GM20000 (cell line): ENCODE measurements at places on chromosomes 7 and 10.

- DNase-seq, result no peak
Measured at GRCh38 chr7:34840176-34840785, 182.3 kb downstream of the NPSR1 start.

DNA sequence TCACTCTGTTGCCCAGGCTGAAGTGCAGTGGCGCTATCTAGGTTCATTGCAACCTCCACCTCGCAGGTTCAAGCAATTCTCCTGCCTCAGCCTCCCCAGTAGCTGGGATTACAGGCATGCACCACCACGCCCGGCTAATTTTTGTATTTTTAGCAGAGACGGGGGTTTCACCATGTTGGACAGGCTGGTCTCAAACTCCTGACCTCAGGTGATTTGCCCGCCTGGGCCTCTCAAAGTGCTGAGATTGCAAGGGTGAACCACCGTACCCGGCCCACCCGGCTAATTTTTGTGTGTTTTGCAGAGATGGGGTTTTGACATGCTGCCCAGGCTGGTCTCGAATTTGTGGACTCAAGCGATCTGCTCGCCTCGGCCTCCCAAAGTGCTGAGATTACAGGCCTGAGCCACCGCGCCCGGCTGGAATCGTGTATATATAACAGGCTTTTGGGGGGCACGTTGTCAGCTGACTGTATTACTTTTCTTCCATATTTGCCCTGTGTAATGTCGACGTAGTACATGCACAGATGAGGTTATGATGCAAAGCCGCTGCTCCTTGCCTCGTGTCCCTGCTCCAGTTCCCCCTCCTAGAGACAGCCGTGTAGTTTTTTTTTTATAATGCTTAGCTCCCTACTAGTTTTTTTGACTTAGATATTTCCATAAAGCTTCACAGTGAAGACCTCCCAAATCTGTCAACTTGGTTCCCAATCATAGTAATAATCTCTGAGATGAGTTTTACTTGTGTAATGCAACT lies 883 bp upstream of the TRA2A start:
- no peak for DNase-seq

GRCh38 chr7:55420530-55420929 lies 55.4 kb downstream of the LANCL2 start:
- DNase-seq, result no peak

DNA sequence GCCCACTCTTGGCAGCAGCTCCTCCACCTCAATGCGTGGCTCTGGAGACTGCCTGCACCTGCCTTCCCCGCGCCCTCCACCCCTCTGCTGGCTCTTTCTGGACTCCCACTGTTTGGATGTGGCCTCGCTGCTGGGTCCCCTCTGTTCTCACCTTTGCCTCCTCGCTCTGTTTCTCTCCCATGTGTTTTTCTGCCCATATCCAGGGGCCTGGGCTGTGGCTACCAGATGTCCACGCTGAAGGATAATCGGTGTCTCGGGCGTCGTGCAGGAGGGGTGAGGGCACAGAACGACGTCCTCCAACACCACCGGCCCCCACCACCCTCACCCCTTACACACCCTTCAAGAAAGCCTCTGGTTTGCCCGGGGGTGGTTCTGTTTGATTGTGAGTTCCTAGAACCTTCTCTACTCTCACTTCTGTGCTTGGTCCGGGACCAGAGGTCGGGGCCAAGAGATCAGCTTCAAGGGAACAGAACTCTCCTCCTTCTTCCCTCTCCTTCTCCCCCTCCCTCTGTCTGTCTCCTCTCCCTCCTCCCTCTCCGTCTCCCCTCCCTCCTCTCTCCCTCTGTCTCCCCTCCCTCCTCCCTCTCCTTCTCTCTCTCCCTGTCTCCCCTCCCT lies 31.7 kb downstream of the AP5Z1 start:
- DNase-seq, result no peak

DNA sequence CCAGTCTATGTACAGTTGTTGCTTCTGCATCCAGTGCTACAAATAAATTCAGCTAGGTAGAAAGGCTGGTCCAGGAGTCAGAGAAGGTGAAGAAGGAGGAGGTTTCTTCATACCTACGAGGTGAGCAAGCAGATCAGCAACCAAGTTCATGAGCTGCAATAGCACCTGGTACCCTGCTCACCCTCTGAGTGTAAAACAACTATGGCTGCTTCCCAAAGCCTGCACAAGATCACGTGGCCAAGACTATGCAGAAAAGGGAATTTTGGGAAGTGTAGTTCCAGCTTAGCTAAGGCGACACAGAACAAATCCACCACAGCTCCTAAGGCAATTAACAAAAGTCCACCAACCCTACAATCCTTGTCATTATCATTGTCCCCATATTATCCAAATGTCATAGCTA lies 95.9 kb upstream of the AUTS2 start:
- no peak for DNase-seq

DNA sequence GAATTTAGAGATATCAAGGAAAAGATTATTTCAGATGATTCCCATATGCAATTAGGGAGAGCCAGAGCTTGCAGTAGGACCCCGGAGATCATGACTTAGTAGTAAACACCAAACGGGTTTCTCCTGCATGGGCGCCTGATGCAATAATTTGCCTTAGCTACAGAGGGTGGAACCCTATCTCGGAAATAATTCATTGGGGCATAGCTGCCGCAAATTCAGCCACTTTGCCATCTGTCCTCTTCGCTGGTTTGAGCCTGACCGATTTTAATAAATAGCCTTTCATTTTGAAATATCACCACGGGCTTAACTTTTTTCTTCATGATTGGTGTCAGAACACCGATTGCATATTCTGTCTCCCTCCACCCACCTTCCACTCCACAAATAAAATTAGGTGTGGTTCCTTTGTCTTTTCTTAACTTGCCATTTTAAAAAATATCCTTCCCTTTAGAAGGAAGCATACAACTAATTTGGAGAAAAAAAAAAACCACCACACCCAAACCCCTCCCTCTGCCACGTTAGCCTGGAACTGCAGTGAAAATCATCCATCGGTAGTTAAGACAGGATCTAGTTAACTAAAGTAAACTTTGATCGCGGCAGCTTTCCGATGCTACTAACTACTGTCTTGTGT lies 1.4 kb downstream of the GARS1 start:
- DNase-seq, result peak; percentile 19

DNA sequence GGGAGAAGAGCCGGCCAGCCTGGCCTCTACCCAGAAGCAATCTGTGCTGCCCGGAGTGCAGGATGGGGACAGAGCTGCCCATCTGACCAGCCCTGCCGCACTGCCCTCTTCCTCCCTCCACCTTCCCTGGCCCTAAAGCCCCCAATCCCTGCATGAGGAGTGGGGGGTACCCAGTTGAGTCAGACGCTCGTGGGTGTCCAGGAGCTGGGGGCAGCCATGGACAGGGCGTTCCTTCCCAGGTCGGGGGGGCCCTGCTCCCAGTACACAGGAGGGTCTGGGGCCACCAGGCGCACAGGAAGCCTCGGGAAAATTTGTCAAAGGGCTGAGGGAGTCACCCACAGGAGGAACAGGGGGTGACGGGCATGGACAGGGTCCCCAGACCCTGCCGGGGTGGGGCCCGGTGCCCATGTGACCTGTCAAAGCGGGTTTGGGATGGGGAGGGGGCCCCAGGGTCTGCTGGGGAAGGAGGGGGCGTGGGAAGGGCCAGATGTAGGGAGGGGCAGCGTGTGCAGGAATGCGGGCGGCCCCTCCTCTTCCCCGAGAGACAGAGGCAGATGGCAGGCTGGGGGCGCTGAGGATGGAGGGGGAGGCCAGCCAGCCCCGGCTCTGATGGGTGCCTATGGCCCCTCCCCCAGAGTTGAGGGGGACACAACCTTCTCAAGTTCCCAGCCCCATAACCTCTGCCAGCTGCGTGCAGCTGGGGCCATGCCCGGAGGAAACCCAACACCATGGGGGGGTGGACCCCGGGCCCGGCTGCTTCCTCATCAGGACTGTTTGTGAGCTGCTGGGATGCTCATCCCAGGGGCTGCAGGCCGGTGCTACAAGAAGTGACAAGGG lies 21.5 kb upstream of the GRIFIN start:
- DNase-seq, result no peak

DNA sequence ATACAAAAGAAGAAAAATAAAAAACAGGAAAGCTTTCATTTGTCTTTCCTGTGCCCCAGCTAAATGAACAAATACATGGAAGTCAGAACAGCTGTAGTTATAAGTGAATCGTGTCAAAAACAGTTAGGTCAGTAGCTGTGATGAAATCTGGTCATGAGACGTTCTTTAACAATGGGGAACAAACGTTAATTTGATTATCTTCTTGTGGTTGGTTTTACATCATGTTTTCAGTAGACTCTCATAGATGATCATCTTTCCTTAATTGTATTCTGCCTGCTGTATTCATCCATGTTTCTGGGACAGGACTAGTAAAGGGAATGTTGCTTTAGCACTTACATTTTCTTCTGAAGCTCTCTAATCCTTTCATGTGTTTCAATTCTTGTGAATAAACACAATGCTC lies 97.0 kb downstream of the PCLO start:
- DNase-seq, result no peak

DNA sequence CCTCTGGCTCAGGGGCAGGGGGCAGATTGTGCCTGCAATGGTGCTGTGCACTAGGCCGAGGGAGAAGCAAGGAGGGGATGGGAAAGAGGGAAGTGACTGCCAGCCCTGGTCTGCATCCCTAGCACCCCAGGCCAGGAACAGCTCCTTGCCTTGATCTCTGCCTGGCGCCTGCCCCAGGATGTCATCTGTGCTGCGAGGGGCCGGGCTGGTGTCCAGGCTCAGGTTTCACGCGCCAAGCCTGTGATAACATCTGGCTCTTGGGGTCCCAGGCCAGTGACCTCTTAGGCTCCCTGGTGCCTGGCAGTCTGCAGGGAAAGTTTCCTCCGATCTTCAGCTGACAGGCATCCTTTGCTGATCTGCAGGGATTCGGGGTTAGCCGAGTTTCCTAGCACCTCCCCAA lies 193.5 kb upstream of the GPR26 start:
- no peak for DNase-seq

- DNase-seq, result no peak
Measured at GRCh38 chr7:41942468-41943093, 239.7 kb upstream of the INHBA start.
